Right cardiac atrium (tissue), 5 donors: ENCODE measurements at places on chromosomes 5 and 9. TPM values are rescaled to one million over a fixed set of nuclear protein-coding genes. Genes with fewer than 3 reads are reported as not detected.

SPINK4 gene
- not detected for total RNA-seq

KIAA0825 gene
- total RNA-seq: 4.2 TPM

MYMK gene
- not detected for total RNA-seq

APBA1 gene
- 9.2 TPM for total RNA-seq

TLE1 gene
- 16.2 TPM for total RNA-seq

FOXD4L5 gene
- total RNA-seq: 0.11 TPM

DNA sequence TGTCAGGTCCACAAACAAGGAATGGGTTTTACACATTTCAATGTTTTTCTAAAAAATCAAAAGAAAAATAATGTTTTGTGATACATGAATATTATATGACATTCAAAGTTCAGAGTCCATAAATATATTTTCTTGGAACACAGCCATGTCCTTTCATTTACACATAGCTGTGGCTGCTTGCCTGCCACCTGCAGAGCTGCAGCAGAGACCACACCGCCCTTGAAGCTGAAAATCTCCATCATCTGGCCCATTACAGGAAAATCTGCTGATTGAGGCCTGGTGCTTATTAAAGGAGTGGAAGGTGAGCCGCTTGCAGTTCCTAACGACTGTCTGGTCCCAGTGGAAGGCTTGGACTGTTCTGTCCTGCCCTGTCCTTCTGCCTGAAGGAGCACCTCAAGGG is 232.6 kb upstream of the ADAMTS16 start:
- no peak for DNase-seq

DNA sequence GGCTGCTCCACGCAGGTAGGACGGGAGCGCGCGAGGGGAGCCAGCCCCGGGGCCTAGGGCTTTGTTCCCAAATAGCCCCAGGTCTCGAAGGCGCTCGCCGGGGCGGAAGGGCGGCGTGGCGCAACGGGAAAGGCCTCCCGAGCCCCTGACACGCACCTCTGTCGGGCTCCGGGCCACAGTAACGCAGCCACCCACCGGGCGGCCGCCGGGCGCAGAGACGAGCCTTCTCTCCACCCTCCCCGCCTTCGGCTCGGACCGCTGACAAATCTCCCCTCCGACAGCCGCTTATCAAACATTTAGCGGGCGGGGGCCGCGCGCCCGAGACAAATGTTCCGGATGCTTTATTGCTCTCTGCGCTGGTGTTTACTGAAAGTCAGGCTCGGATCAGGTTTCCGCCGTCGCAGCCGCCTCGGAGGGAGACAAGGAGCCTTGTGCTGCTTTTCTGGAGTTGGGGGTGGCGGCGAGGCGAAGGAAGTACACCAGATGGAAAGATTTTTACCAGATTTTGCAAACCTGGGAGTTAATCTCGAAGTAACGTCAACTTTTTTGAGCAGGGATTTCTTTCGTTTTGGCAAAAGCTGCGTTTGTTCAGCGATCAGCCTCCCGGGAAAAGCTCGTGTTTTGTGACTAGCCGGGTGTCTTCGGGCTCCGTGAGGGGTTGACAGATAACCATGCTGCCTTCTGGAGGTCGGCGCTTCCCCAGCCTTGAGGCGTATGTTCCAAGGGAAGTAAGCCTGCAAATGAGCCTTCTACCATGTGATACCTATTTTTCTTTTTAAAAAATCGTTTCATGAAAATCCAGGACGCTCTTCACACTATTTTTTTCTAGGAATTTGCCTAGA is 950 bp downstream of the RGMB start:
- peak; percentile 85 for DNase-seq

GRCh38 chr9:126417043-126417442 is 90.4 kb downstream of the MVB12B start:
- DNase-seq: no peak

- DNase-seq: no peak
These were observed 2.3 kb downstream of the ALAD start for GRCh38 chr9:113398796-113399195.

- no peak for DNase-seq
These were observed 483.7 kb downstream of the RAB3C start for GRCh38 chr5:59066367-59067163.

DNA sequence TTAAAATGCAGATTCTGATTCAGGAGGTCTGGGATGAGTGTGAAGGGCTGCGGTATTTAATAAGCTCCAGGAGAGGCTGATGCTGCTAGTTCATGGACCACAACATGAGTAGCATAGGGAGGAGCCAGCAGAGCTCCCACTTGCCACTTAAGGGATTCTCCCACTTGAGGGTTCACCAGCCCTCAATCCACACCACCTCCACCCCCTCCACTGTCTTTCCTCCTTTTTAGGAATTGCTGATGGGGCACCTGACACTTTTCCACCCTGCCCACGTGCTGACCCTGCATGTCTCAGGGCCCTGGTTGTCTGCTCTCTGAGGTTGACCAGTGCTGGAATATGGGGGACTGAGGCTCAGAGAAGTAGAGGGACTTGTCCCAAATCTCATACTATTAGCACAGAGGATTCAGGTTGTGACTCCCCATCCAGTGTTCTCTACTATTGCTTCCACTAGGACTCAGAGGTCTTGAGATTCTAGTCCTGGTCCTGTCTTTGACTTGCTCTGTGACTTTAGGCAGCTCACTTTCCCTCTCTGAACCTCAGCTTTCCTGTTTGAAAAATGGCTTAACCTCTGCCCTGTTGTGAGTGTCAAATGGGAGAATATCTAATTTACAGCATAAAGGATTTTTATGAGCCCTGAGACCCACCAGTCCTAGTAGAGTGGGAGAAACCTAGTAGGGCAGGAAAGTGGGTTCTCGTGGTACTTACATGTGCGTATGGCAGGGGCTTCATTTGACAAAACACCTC is 72.9 kb downstream of the PPARGC1B start:
- DNase-seq: no peak

- no peak for DNase-seq
These were observed 44.6 kb downstream of the IRF1 start for GRCh38 chr5:132445930-132446329.

- DNase-seq: no peak
These were observed 37.5 kb upstream of the SMU1 start for GRCh38 chr9:33113799-33114547.
